ENCODE measurements at places on chromosomes 12 and 14.

DNA sequence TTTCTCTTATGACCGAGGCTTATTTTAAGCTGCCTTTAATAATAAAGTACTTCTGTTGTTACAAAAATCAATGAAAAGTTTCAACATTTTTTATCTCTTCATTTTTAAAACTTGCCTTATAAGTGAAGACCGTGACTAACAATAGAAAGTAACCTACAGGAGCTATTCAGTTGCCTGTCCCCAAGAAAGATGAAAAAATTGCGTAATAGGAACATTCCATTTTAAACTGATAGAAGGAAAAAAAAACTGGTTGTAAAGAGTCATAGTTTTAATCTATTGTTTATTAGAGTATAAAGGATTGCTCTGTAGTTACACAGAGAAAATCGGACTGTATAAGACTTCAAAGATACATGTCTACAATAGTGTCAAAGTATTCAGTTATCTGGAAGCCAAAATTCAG is 83.3 kb downstream of the DAAM1 start:
- DNase-seq, result peak; percentile 66

- no peak for DNase-seq
Measured at GRCh38 chr12:99627459-99627858, 20.1 kb upstream of the GARIN6 start.

DNA sequence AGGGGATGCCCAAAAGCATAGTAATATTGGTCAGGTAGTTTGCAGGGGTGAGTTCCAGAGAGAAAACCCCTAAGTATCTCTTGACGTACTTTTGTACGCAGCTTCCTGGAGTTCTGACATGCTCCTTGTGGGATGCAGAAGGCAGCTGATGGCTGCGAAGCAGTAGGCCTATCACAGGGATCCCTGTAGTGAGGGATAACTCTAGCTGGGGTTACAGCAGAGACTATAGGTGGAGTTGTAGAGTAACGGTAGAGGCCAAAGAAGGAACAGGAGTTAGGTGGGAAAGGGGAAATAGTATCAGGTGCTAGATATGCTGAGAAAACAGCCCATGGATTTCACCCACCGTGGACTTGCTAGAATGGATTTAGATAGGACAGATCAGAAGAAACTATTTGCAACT is 37.3 kb downstream of the MGST1 start:
- DNase-seq, result no peak

GRCh38 chr14:61150851-61151250 is 130.3 kb downstream of the TMEM30B start:
- DNase-seq, result no peak

DNA sequence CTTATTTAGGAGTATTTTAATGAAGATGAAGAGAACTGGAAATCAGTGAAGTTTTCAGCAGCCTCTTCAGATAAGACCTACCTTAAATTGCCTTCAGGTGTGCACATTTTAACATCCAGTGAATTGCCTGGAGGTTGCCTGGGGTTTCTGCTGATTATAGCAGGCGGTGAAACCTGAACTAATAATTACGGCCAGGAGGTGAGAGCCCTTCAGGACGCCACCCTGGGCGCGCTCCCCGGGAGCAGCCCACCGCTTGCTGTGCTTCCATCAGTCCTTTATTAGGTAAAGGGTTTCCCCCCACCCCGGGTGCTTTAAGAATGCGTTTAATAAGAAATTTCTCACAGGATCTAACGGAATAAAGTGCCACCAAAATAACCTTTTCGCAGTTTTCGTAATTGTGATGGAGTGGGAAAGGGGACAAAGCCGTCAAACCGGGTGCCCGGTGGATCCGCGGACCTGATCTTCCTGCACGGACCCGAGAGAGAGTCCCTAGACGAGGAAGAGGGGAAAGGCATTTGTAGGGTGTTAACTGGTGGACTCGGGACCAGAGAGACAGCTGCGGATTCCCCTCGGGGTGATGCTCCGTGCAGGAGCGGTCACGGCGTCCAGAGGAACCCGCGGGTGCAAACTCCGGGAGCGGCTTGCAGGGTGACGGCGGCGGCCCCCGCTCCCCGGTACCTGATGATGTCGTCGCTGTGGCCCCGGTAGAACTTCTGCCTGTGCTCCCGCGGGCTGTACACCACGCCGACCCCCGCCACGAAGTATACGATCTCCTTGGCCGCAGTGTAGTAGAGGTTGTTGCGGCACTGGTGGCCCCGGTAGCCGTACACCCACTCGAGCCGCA is 902 bp downstream of the EML5 start:
- no peak for DNase-seq

- DNase-seq, result no peak
Measured at GRCh38 chr12:85894653-85895052, 20.6 kb downstream of the NTS start.

- peak; percentile 5 for DNase-seq
Measured at GRCh38 chr12:4172999-4173398, 100.6 kb upstream of the CCND2 start.
